ENCODE measurements at places on chromosomes 7 and 10. TPM values are rescaled to one million over a fixed set of nuclear protein-coding genes. Genes with fewer than 3 reads are reported as not detected.

- peaks cover 43% of the 10 kb centered on the region for H3K27me3 ChIP-seq
- H3K27ac ChIP-seq, result no peak overlapping the region
- H3K36me3 ChIP-seq, result no peaks in the 10 kb centered on the region
- no peak for DNase-seq
- H3K4me3 ChIP-seq, result no peak overlapping the region
- peaks cover 14% of the 10 kb centered on the region for H3K4me1 ChIP-seq
These were observed 3.8 kb upstream of the DGKI start for GRCh38 chr7:137850571-137850970.

GJC3 gene
- total RNA-seq, result 0.56 TPM

DNA sequence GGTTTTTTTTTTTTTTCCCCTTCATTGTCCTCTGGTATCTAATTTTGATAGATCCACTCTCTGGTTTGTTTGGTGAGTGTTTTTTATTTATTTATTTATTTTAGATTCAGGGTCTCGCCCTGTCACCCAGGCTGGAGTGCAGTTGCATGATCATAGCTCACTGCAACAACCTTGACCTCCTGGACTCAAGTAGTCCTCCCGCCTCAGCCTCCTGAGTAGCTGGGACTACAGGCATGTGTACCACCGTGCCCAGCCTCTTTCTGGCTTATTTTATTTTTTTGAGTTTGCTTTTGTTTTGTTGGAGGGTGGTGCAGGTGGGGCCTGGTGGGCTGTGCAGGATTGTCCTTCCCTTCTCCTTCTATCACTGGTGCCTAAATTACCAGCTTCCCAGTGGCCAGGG lies 187.2 kb upstream of the SH2B2 start:
- DNase-seq, result no peak
- H3K27me3 ChIP-seq, result no peaks in the 10 kb centered on the region
- peaks cover 7% of the 10 kb centered on the region for H3K36me3 ChIP-seq

CAMK1D gene
- total RNA-seq, result 3.3 TPM

- DNase-seq, result no peak
- H3K4me1 ChIP-seq, result peaks cover 14% of the 10 kb centered on the region
- H3K27ac ChIP-seq, result no peak overlapping the region
- no peaks in the 10 kb centered on the region for H3K36me3 ChIP-seq
These were observed 59.3 kb downstream of the ANKMY2 start for GRCh38 chr7:16586081-16586874.

DNA sequence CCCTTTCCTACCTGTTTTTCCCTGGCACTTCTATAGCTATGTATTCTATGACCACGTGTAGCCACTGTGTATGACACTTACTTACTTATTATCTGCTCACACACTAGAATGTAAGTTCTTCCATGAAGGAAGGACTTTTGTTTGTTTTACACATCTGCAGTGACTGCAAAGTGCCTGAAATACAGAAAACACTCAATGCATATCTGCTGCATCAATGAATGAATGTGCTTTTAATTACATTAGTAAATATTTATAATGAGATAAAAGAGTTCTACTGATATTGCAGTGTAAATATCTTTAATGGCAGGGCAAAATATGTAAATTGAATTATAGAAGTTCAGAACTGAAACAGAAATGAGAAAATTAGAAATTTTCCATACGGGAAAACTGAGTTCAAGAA lies 43.5 kb upstream of the CDC14C start:
- H3K36me3 ChIP-seq, result no peaks in the 10 kb centered on the region
- H3K4me1 ChIP-seq, result 0 out of 2 replicates have a peak, but pooled peaks cover under 1% of the 10 kb centered on the region
- no peak for DNase-seq

- no peak overlapping the region for H3K27ac ChIP-seq
- no peaks in the 10 kb centered on the region for H3K4me1 ChIP-seq
These were observed 102.7 kb upstream of the PRSS1 start for GRCh38 chr7:142646386-142647140.

FGL2 gene
- not detected for total RNA-seq

DNA sequence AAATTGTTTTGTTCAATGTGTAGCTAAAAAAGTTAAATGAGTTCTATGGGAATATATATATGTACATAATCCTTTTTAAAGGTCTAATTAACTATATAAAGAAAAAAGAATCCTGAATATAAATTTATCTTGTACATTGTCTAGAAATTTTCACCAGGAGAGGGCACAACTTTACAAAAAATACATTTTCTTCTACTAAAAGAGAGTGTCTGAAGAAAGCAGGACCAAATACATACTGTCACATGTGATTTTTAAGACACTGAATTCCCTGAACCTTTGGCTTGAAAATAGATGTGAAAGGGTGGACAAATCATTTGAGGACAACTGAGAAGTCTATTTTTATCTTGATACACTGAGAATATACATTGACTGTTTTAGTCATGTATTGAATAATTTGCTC lies 204.3 kb downstream of the DGKB start:
- no peak overlapping the region for H3K27ac ChIP-seq
- H3K4me3 ChIP-seq, result no peak overlapping the region
- DNase-seq, result no peak
- H3K27me3 ChIP-seq, result no peaks in the 10 kb centered on the region
- H3K4me1 ChIP-seq, result no peaks in the 10 kb centered on the region

GRCh38 chr10:123706236-123706635 lies 40.1 kb downstream of the GPR26 start:
- no peak overlapping the region for H3K27ac ChIP-seq
- H3K4me1 ChIP-seq, result no peaks in the 10 kb centered on the region
- no peak for DNase-seq
- H3K27me3 ChIP-seq, result no peaks in the 10 kb centered on the region
- no peaks in the 10 kb centered on the region for H3K36me3 ChIP-seq

- no peaks in the 10 kb centered on the region for H3K36me3 ChIP-seq
- H3K27me3 ChIP-seq, result no peaks in the 10 kb centered on the region
- H3K27ac ChIP-seq, result no peak overlapping the region
- no peak for DNase-seq
These were observed 25.8 kb upstream of the AKR1C3 start for GRCh38 chr10:5068274-5068984.

DNA sequence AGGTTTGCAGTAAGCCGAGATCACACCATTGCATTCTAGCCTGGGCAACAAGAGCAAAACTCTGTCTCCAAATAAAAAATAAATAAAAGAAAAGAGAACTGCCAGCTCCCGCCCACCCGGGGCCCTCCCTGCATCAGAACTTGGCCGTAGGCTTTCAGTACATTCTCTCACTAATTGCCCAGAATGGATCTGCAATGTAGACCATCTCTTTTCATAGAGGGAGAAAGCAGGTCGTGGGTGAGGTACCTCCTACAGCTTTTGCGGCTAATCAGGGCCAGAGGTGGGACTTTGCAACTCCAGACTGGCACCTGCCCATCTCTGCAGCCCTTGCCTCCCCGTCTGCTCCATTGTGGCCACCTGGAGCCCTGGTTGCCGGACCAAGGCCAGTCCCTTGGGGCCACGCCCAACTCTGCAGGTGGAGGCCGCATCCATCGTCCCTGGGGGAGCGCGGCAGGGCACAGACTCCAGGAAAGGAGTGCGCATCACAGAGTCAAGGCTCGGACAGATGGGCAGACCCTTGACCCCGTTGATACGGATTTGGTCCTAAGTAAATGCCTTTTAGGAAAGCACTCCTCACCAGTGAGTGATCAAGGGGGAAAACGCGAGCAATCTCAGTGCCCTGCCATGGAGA lies 179.1 kb upstream of the SH2B2 start:
- no peak overlapping the region for H3K4me3 ChIP-seq
- peaks cover 10% of the 10 kb centered on the region for H3K36me3 ChIP-seq
- H3K27me3 ChIP-seq, result no peaks in the 10 kb centered on the region
- no peak for DNase-seq

DNA sequence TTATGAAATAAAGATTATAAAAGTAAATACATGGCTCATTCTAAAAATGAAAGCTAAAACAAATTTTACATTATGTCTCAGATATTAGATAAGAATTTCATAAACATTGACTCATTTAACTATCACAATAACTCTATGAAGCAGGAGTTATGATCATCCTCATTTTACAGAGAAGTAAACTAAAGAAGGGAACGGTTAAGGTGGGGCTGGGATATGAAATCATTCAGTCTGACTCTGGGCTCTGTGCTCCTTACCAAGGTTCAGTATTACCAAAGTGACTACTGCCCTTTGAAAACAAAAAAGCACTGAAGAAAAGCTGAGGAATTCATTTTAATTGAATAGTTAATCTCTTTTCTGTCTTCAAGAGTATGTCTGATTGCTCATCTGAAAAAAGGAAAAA lies 22.1 kb upstream of the CUBN start:
- no peak overlapping the region for H3K27ac ChIP-seq
- H3K36me3 ChIP-seq, result no peaks in the 10 kb centered on the region
- H3K4me3 ChIP-seq, result no peak overlapping the region

GRCh38 chr7:54995166-54995565 lies 23.7 kb upstream of the EGFR start:
- no peaks in the 10 kb centered on the region for H3K36me3 ChIP-seq
- peaks cover 6% of the 10 kb centered on the region for H3K4me1 ChIP-seq
- H3K27ac ChIP-seq, result no peak overlapping the region
- H3K27me3 ChIP-seq, result no peaks in the 10 kb centered on the region
- H3K4me3 ChIP-seq, result no peak overlapping the region
- DNase-seq, result no peak

NKX2-3 gene
- total RNA-seq, result not detected

SUN3 gene
- total RNA-seq, result 0.52 TPM

- H3K27me3 ChIP-seq, result peaks cover 21% of the 10 kb centered on the region
- no peak for DNase-seq
- no peaks in the 10 kb centered on the region for H3K4me1 ChIP-seq
- no peak overlapping the region for H3K27ac ChIP-seq
- no peaks in the 10 kb centered on the region for H3K36me3 ChIP-seq
- no peak overlapping the region for H3K4me3 ChIP-seq
These were observed 103.4 kb downstream of the FAM204A start for GRCh38 chr10:118238573-118239235.

GRCh38 chr10:77817541-77817940 lies 109.0 kb downstream of the DLG5 start:
- H3K27ac ChIP-seq, result no peak overlapping the region
- H3K27me3 ChIP-seq, result no peaks in the 10 kb centered on the region
- H3K36me3 ChIP-seq, result no peaks in the 10 kb centered on the region

- DNase-seq, result no peak
- no peaks in the 10 kb centered on the region for H3K27me3 ChIP-seq
- no peak overlapping the region for H3K4me3 ChIP-seq
- peaks cover 14% of the 10 kb centered on the region for H3K4me1 ChIP-seq
- H3K36me3 ChIP-seq, result no peaks in the 10 kb centered on the region
These were observed 49.4 kb upstream of the KLF6 start for GRCh38 chr10:3834404-3834803.

DNA sequence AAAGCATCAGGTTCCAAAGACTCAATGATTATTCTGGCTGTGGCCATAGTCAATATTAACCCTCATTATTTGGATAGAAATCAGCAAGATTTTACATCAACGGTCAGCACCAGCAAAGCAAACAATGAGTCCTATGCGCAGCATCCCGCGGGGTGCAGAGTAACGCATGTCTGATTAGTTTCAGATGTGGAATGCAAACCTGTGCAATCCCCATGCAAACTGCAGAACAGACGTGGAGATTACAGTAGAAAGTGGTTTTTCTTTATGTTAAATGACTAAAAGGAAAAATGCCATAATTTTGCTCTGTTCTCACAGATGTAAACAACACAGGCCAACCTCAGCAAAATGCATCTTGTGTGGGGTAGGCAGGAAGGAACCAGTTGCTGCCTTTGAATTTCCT lies 258.1 kb upstream of the GRB10 start:
- no peaks in the 10 kb centered on the region for H3K36me3 ChIP-seq
- no peak overlapping the region for H3K4me3 ChIP-seq
- H3K4me1 ChIP-seq, result no peaks in the 10 kb centered on the region
- H3K27me3 ChIP-seq, result no peaks in the 10 kb centered on the region
- H3K27ac ChIP-seq, result no peak overlapping the region

GRCh38 chr10:80583685-80584084 lies 46.0 kb downstream of the SH2D4B start:
- no peak overlapping the region for H3K4me3 ChIP-seq
- no peak for DNase-seq
- no peaks in the 10 kb centered on the region for H3K4me1 ChIP-seq
- H3K27me3 ChIP-seq, result no peaks in the 10 kb centered on the region
- H3K36me3 ChIP-seq, result no peaks in the 10 kb centered on the region

DNA sequence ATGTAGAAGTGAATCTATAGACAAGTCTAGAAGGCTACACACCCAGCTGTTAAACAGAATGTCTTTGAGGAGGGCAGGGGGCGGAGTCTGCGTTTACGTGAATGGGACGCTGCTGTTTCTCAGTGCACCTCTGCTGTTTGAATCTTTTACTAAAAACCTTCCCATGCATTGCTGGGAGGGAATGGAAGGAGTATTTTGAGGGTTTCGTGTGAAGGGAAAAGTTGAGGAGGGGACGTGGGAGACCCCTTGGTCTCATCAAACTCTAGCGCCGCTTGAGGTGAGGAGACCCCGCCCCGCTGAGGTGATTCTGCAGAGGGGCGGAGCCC lies 492 bp upstream of the VCL start:
- peaks cover 19% of the 10 kb centered on the region for H3K36me3 ChIP-seq
- H3K27ac ChIP-seq, result peak overlapping the region; percentile 94
- DNase-seq, result no peak
- H3K4me3 ChIP-seq, result peak overlapping the region; percentile 55
- peaks cover 35% of the 10 kb centered on the region for H3K4me1 ChIP-seq
- no peaks in the 10 kb centered on the region for H3K27me3 ChIP-seq

PTN gene
- total RNA-seq, result 20.1 TPM

Data from GM23338 (cell line).